Astrocyte of the cerebellum (primary cell): ENCODE measurements at places on chromosomes 2 and 18.

- DNase-seq: no peak
These were observed 337.2 kb upstream of the SLC39A10 start for GRCh38 chr2:195319548-195320412.

GRCh38 chr2:63837036-63837594 lies 4.6 kb upstream of the UGP2 start:
- DNase-seq: no peak

DNA sequence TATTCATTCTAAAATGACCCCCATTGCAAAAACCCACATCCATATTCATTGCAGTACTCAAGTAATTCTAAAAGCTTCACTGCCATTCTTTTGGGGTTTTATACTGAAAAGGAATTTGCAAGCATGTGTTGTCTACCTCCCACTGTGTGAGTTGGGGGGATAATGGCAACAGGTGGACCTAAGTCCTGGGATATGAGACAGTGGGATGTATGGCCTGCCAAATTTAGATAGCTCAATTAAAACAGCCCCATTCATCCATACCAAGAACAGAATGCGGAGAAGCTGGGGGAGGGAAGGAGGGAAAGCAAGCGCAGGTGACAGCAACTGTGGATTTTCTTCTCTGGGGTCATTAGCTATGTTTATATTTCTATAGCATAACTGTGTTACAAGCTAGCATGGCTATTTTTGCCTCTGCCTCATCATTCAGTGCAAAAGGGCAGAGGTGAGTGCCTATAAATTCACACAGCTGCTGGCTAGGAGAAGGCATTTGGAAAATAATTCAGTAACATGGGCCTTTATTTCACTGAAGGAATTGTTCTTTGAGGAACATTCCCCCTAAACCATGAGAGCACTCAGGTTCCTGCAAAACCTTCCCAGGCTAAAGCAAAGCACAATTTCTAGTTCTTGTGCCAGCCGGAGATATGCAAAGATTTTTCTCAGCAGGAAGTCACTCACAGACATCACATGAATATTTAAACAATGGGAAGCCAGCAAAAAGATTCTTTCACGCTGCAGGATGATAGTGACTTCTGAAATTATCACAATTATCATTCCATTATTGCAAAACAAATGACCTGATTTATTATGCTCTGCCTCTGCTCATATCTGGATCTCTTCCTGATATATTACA lies 393.9 kb upstream of the ACVR2A start:
- no peak for DNase-seq

- no peak for DNase-seq
These were observed 20.3 kb downstream of the SLC8A1 start for GRCh38 chr2:40431600-40431955.

- no peak for DNase-seq
These were observed 1.5 kb downstream of the SFXN5 start for GRCh38 chr2:73069855-73070642.

DNA sequence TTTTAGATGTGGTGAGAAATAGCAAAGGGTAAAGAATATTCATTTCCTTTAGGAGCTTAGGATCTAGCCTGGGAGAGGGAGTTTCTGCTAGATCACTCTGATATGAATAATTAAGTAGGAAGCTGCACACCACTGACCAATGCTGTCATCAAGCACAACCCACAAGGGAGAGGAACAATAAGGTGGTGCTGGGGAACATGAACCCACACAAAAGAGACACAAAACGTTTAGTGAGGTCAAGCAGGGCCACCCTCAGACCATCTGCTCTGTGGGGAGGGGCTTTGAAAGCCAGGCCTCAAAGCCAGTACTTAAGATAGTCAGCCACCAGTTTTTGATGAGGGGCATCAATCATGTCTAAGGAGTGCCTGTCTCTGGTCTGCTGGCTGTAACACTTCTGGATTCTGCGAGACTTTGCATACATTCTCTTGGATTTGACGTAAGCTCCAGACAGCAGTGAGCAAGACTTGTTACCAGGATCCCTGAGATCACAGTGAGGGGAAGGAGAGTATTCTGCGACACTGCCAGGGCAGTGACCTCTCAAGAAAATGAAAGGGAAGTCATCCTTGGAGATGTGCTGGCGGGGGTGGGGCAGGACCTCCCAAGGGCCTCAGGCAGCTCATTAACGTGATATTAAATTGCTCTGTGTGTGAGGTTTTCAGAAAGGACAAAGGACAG lies 127.0 kb downstream of the CCBE1 start:
- DNase-seq: no peak

- peak; percentile 100 for DNase-seq
These were observed 187.4 kb upstream of the NCKAP5 start for GRCh38 chr2:133755480-133756300.

GRCh38 chr18:78801011-78801410 lies 178.6 kb upstream of the SALL3 start:
- DNase-seq: no peak

DNA sequence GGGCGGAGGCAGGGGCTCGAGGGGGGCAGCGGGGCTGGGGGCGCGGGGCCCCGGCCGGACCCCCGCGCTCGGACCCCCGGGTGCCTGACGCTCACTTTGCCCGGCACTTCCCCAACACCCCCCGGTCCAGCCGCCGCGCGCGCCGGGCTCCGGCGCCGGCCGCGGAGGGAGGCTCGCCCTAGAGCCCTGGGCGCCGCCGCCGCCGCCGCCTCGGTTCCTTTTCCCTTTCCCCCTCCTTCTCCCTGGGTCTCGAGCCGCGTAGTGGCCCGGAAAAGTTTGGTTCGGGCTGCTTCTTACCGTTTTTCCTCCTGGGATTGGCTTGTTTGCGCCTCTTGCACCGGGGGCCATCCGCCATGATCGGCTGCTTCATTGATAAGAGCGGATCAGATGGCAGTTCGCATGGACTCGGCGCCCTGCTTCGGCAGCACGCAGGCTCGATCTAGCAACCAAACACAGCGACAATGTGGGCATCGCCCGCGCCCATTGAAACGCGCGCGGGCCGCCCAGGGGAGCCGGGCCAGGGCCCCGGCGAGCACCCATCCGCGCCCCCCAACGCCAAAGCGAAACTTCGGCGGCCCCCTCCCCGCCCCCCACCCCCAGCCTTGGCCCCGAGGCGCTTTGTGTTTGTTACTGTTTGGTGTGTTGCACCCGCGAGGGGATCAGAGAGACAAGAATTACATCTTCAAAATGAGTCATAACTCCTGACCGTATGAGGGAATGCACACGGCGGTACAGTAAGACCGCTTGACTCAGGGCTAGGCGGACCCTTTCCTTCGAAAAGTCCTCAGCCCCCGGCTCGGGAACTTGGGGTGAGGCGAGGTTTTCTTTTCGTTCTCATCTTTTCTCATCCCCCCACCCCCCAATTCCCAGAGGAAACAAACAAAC lies 2.7 kb downstream of the ZEB2 start:
- peak; percentile 87 for DNase-seq

DNA sequence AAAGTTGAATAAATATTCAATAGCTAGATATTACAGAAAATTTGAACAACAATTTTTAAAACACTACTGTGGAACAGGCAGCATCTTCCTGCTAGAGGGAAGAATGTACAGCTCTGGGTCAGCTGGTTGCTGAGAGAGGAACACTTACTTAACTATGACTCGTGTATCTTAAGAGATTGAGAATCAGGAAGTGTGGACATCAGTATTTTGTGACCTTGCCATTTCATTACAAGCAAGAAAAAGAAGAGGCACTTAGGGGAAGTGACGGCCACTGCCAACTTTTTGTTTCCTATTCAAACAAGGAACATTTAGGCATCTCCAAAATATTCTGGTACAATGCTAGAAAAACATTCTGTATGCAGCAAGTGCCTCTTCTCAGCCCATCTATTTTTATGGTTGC lies 45.9 kb downstream of the ITPRID2 start:
- DNase-seq: no peak

DNA sequence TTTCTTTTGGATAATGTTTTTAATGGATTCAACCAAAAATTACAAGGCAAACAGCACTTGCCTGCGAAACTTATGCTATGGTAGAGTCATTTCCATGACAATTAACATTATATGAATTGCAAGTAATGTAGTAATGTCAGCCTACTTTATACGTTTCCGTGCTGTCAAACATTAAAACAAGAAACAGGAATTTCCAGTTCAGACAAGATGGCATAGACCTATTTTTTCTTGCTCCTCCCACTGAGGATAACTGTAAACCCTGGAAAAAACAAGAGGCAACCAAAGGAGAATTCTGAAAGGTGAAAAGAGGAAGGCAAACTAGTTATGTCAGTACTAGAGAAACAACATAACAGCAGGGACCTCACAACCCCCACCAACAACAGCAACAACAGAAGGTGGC lies 170.7 kb downstream of the DIS3L2 start:
- no peak for DNase-seq

DNA sequence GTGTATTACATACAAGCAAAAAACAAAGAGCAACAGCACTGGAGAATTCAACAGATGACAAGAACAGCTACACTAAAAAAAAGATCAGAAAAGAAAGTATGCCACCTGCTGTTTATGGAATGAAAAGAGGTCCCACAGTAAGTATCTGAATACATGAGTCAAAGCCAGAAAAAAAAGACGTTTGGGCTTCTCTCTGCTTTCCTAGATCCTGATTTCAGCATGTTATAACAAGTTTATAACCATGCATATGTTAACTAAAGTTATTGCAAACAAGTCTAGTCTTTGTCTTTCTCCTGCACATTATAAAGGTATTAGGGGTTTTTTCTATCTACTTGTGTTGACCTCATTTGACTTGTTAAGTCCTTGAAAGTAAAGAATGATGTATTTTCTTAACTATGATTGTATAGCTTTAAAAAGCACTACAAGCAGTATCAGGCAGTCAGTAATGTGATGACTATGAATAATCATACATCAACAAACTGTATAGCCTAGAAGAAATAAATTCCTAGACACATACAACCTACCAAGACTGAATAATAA lies 108.5 kb upstream of the COL5A2 start:
- peak; percentile 83 for DNase-seq

DNA sequence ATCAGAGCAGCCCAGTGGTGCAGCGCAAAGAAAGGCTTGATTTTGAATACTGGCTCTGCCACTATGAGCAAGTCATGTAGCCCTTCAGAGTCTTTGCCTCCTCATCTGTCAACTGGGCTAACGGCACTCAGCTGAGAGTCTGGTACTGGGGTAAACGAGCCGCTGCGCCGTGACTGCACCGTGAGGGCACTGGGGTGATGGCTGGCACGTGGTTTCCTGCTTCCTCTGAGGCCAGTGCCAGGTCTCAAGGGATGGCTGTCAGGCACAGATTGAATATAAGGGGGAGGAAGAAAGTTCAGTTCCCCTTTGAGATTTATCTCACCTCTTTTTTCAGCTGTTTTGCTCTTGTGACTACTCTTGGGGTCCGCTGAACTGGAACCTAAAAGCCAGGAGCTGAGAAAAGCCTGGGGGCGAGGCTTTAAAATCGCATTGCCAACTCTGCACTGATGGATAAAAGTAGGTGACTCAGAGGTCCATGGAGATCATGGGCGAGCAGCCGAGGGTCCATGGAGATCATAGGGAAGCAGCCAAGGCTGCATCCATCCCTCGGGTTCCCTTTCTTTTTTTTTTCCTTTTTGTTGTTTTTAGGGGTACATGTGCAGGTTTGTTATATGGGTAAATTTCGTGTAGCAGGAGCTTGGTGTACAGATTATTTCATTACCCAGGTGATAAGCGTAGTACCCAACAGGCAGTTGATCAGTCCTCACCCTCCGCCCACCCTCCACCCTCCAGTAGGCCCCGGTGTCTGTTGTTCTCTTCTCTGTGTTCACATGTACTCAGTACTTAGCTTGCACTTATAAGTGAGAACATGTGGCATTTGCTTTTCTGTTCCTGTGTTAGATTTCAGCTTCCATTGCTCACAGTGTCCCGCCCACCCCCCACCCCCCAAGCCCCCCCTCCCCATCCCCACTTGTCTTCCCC lies 114.3 kb downstream of the SPP2 start:
- DNase-seq: no peak

DNA sequence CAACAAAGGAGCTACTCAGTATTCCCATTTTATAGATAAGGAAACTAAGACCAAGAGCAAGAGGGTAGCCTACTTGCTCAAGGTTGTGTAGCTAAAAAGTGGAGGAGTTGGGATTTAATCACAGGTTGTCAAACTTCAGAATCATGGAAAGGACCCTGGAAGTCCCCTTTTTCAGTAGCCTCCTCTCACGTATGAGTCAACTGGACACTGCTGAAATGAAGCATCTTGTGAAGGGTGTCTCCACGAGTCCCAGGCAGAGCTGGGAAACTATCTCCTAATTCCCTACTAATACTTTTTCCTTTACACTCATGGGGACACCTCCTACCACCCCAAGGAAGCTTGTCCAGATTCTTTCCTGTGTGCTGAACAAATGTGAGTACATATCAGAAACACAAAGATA lies 155.8 kb downstream of the RHBDD1 start:
- DNase-seq: no peak

DNA sequence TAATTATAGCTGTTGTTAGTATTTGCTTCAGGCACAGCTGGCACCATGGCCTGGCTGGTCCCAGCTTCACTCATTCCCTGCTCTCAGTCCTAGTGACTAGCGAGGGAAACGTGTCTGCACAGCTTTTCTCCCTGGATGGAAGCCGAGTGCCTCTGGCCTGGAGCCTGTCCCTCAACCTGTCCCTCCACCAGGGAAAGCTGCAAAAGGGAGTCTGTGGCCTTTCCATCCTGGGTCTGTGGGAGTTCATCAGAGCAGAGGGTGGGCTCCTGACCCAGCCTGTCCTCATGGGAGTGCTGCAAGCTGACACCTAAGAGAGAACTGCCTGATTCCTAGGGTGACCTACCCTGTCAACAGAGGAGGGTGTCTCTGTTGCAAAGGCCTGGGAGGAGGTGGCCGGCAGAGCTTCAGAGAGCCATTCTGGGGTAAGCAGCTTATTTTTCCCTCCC lies 118.3 kb downstream of the CAPN13 start:
- no peak for DNase-seq

DNA sequence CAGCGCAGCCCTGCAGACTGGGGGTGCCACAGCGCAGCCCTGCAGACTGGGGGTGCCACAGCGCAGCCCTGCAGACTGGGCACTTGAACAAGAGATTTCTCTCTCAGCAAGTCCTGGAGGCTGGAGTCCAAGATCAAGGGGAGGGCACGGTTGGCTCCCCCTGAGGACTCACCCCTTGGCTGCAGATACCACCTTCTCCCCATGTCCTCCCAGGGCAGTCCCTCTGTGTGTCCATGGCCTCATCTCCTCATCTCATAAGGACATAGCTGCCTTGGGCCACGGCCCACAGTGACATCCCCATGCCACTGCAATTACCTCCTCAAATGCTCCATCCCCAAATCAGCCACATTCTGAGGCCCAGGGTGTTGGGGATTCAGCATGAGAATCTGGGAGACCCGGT lies 98.2 kb downstream of the TPO start:
- DNase-seq: no peak

- no peak for DNase-seq
These were observed 116.6 kb upstream of the NOSTRIN start for GRCh38 chr2:168685600-168686451.

- DNase-seq: no peak
These were observed 689.9 kb downstream of the DSC3 start for GRCh38 chr18:30352551-30353168.

DNA sequence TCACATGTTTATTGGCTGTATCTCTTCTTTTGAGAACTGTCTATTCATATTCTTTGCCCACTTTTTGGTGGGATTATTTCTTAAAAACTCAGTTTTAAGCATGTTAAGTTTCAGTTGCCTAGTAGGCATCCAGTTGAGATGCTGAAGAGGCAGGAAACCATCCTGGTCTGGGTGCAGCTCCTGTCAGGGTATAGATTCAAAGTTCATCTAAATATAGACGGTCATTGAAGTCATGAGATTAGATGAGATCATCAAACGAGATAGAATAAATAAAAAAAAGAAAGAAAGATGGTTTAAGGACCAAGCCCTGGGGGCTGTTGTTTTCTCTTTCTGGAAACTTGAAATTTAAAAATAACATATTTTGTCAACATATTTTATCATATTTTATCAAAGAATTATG lies 9.2 kb upstream of the DNAH7 start:
- no peak for DNase-seq
